ENCODE measurements at places on chromosomes 4 and X.

DNA sequence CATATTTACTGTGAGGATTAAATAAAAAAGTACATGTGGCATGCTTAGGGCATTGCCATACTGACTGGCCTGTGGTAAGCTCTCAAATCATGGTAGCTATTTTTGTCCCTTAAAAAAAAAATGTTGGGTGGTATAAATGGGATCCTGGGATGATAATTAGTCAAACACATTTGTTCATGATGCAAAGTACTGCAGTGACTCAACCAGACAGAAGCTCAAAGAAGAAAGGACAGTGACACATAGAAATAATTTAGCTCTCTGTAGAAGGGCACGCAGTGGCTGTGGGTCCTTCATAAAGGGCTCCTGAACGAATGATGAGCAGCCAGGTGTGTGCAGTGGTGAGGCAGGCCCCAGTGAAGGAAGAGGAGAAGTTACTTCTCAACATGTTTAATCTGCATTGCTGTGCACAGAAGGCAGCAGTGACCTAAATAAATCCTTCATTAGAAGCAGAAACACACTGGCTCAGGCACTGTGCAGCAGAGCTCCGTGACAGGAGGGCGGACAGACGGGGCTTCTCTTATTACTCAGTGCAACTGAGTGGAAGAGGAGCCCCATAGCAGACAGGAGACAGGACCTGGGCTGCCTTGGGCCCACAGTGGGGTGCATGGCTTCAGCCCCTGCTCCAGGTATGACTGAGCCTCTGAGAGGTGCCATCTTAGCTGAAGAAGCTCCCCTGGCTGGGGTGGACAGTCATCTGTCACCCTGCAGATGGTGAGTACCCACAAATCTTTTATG is 20.3 kb downstream of the HS3ST1 start:
- no peak for DNase-seq

GRCh38 chr4:83646538-83647239 is 110.8 kb downstream of the GPAT3 start:
- no peak for DNase-seq

- no peak for DNase-seq
Measured at GRCh38 chrX:20595928-20596575, 329.3 kb upstream of the RPS6KA3 start.

DNA sequence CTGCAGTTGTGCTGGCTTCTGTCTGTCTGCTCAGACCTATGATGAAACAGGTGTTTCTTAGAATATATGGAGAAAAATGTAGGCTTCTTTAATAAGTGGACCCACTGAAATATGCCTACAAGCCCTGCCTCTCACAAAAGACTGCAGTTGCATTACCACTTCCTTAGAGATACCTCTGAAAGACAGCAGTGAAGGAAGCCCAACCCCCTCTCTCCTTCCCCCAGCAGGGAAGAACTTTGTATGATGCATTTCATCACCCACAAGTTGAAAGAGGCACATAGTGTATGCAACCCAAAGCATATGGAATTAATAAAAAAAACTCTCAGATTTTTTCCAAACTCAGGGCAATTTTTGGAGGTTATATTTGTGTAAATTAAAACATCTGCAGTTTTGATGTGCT is 916.7 kb downstream of the TECRL start:
- no peak for DNase-seq

DNA sequence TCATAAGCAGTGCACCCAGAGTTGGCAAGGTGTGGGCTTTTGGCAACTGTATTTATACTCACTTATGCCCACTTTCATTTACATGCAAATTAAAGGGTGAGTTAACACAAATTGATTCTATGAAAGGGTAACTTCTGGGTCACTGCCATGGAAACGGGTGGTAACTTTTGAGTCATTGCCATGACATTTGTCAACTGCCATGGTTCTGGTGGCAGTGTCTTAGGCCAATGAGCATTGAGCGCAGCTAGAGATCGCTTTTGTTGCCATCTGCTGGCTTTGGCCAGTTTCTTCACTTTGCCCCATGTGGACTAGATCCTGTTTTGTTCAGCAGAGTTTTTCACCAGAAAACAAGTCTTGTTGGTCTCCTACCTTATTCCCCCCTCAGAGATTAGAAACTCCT is 170.8 kb upstream of the NUDT6 start:
- DNase-seq = no peak

DNA sequence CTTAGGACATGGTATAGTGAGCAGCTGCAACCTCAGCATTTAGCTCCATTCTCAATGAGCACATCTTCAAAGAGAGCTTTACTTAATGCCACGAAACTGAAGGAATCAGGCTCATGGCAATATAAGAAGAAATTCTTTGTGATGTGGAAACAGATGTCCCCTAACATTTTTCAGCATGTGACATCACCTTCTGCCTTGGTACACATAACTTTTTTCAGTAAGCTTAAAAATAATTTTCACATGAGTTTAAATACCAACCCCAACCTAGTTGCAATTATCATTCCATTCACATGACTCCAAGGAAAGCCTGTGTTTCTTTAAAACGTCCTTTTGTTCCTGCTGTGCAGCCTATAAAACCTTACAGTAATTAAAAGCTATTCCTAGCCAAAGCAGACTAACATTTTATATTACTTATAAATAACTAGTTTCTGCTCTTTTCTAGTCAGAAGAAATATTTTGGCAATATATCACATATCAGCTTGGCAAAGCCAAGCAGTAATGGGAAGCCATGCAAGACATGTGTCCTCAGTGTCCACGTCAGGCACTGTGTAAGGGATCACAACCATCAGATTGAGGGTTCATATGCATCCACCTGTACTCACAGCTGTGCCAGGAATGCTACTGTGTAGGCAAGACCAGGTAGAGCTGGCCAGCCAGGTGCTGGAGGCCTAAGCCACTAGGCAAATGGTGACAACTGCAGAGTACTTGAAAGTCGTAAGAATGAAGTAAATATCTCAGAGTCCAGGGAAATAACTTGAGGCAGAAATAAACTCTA is 466.6 kb downstream of the INPP4B start:
- no peak for DNase-seq

- no peak for DNase-seq
Measured at GRCh38 chr4:89110541-89110985, 770 bp upstream of the TIGD2 start.

GRCh38 chr4:101355246-101355645 is 7.9 kb upstream of the PPP3CA start:
- DNase-seq = no peak
